Natural killer cell (primary cell): ENCODE measurements at places on chromosomes 3 and 15.

DNA sequence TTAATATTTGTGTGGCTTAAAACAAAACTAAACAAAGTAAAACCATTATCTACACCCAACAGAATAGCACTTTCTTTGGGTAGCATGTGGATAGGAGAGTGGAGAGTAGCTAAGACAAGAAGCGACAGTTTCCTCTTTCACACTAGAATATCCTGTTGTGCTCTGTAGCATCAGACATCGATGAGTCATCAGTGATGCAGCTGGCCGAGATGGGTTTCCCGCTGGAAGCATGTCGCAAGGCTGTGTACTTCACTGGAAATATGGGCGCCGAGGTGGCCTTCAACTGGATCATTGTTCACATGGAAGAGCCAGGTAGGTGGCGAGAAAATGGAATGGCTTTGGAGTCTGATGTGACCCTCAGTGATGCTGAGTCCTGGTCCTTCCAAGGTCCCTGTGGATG, 108.1 kb downstream of the USP13 start:
- no peaks in the 10 kb centered on the region for H3K27me3 ChIP-seq
- no peak overlapping the region for H3K27ac ChIP-seq
- no peaks in the 10 kb centered on the region for H3K4me1 ChIP-seq
- DNase-seq = no peak

DNA sequence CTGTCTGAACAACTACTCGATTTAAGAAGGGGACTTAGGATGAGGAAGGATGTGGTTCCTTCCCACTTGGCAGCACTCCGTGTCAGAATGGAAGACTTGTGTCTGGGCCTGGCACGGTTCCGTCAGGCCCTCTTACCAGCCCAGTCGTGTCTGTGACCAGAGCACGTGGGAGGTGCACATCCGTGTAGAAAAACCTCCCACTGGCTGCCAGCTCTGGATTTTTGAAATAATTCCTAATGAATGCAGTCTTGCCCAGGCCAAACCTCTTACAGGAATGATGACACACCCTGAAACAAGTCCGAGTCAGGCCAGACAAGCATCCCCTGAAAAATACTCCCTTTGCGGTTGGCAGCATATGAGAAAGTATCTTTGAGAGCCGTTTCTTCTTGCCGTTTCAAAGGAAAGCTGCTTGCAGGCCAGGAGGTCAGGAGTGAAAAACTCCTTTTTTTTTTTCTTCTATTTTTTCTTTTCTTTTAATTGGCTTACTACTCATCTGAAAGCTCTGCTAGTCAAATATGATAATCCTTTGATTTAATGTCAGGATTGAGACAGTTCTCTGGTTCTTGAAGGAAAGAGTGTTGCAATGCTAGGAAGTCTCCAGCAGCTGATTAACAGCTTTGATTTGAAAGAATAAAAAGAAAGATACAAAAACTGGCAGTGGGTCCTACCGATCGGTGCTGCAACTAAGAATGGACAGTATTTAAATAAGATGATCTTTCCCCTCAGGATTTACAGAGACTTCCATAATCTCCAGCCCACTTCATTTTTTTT, 19.8 kb downstream of the IL1RAP start:
- H3K27me3 ChIP-seq = no peaks in the 10 kb centered on the region
- DNase-seq = no peak
- no peak overlapping the region for H3K27ac ChIP-seq
- no peaks in the 10 kb centered on the region for H3K36me3 ChIP-seq
- no peaks in the 10 kb centered on the region for H3K4me1 ChIP-seq

DNA sequence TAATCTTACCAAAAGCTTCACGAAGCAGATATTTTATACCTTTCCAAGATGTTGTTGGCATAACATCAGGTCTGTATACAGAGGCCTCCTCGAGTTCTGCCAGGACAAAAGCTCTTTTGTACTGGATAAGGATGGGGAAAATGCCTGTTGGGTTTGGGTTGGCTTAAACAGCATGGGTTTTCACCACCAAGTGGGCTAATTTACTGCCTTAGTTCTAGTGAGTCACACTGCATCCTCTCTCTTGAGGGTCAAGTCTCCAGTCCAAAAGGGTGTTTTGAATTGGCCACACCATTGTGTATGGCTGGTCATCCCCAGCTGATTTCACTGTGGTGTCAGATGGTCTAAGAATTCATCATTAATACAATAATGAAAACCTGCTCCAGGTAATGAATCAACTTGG, 26.1 kb upstream of the BHLHE40 start:
- H3K27me3 ChIP-seq = no peaks in the 10 kb centered on the region
- no peaks in the 10 kb centered on the region for H3K4me1 ChIP-seq
- H3K36me3 ChIP-seq = no peaks in the 10 kb centered on the region
- no peak overlapping the region for H3K27ac ChIP-seq

- no peak for DNase-seq
- no peak overlapping the region for H3K27ac ChIP-seq
- H3K27me3 ChIP-seq = no peaks in the 10 kb centered on the region
- H3K36me3 ChIP-seq = peaks cover 38% of the 10 kb centered on the region
- no peak overlapping the region for H3K4me3 ChIP-seq
Measured at GRCh38 chr15:83030021-83030420, 18.6 kb upstream of the C15orf40 start.

DNA sequence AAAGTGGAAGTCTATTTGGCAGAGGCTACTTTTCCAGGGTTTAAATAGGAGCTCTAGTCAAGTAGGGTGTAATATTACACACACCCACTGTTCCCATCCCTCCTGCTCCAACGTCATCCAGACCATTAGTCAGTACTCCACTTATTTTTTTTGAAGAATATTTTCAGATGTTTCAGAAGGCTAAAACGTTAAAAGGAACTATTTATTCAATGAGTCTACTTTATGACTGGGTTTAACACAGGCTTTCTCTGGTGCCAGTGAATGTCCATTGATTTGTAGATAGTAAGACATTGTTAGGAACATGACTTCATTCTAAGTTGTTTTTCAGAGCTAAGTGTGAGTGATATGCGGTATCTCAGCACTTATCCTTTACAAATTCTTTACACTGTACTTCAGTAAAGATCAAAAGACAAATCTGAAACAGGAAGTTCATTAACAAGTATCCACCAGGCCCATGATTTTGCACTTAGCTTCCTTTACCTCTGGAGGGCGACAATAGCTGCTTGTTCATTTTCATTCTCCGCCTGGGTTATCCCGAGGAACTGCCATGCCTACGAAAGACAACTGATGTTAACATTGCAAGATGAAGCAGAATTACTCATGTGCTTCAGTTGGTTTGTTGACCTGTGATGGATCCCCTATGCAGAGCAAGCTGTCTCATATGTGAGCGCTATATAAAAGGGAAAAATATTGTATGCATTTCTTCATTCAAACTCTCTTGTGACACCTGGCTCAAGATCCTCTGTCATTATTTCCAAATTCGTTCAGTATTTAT, 158.7 kb downstream of the USP13 start:
- no peaks in the 10 kb centered on the region for H3K27me3 ChIP-seq
- no peak for DNase-seq
- H3K36me3 ChIP-seq = no peaks in the 10 kb centered on the region
- no peak overlapping the region for H3K4me3 ChIP-seq
- H3K27ac ChIP-seq = no peak overlapping the region

DNA sequence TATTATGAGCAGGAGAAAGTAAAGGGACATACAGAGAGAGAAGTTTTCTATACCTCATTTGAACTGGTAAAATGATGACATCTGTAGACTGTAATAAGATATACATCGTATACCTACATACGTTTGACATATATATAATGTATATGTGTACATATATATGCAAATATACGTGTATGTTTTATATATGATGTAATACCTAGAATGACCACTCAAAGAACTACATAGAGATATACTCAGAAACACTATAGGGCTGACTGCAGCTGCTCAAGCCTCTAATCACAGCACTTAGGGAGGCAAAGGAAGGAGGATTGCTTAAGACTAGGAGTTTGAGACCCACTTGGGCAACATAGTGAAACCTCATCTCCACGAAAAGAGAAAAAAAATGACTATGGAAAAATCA, 48.5 kb upstream of the MCTP2 start:
- no peaks in the 10 kb centered on the region for H3K36me3 ChIP-seq
- DNase-seq = no peak
- H3K4me3 ChIP-seq = no peak overlapping the region
- H3K27ac ChIP-seq = no peak overlapping the region

DNA sequence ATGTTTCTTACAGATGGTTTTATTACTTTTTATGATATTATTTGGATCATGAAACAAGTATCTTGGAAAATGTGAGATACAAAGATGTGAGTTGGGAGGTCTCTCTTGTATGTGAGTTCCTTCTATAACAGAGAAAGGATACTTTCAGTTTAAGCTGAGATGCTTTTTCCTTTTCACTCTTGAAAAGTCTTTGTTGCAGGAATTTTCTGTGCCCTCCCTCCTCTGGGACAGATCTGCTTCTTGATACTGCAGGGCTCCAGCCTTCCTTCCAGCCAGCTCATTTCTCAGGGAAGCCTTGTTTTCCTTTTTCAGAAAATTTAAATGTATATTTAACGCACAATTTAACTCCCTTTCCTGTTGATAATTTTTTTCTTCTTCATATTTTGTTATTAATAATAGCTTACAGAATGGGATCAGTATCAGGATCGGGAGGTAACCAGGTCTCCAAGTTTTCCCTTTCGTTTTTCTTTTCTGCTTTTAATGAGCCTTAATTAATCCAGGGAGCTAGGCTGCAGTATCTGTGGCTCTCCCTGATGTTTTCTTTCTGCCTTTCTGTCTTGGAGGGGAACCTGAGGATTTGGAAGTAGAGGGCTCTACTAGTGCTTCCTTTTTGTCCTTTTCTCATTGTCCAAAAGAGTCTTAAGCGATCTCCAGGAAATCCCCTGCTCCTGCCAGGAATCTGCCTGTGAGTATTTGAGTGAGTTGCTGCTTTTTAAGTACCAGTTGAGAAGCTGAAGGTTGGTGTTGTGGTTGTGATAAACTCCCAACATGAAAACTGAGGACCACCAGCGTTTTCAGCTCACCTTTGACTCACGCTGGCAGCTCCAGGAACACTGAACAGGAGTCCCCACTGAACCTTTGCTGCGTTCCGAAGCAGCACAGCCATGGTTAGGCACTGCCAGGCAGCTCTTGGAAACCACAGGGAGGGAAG, 105.7 kb downstream of the IGF1R start:
- no peak overlapping the region for H3K27ac ChIP-seq
- no peak overlapping the region for H3K4me3 ChIP-seq
- H3K27me3 ChIP-seq = no peaks in the 10 kb centered on the region
- no peak for DNase-seq
- no peaks in the 10 kb centered on the region for H3K36me3 ChIP-seq
- H3K4me1 ChIP-seq = no peaks in the 10 kb centered on the region

DNA sequence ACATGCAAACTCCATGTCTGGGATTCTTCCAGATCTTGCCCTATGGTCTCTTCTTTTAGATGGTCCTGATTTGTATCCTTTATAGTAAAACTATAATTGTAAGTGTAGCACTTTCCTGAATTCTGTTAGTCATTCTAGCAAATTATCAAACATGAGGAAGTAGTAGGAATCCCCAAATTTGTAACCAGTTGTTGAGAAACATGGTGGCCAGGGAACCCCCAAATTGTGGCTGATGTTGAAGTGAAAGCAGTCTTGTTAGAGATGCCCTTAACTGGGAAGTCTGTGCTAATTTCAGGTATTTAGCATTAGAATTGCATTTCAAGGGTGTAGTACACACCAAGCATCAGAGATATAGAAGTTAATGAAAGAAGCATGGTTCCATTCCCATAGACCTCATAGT, 180.4 kb upstream of the STT3B start:
- DNase-seq = no peak
- H3K36me3 ChIP-seq = no peaks in the 10 kb centered on the region
- H3K27ac ChIP-seq = no peak overlapping the region
- H3K4me1 ChIP-seq = no peaks in the 10 kb centered on the region
- H3K4me3 ChIP-seq = no peak overlapping the region

GRCh38 chr3:186342197-186342596, 19.8 kb downstream of the DGKG start:
- H3K4me3 ChIP-seq = no peak overlapping the region
- H3K27me3 ChIP-seq = no peaks in the 10 kb centered on the region
- peaks cover 6% of the 10 kb centered on the region for H3K4me1 ChIP-seq
- no peaks in the 10 kb centered on the region for H3K36me3 ChIP-seq
- peak overlapping the region; percentile 13 for H3K27ac ChIP-seq

- H3K27me3 ChIP-seq = peaks cover 67% of the 10 kb centered on the region
- no peaks in the 10 kb centered on the region for H3K36me3 ChIP-seq
- no peak within 1 kb of the TSS for H3K4me3 ChIP-seq
- peak; percentile 49 for DNase-seq
- H3K4me1 ChIP-seq = peaks cover 45% of the 10 kb centered on the region
Measured at GRCh38 chr15:67824976-67825880, at the start of gene SKOR1. TSS of gene SKOR1 (plus strand) at chr15:67825509. CDS start at chr15:67825603, 94 bp downstream.

- no peak overlapping the region for H3K27ac ChIP-seq
- DNase-seq = no peak
- H3K27me3 ChIP-seq = no peaks in the 10 kb centered on the region
Measured at GRCh38 chr3:52204337-52205073, 6.5 kb downstream of the ALAS1 start.

DNA sequence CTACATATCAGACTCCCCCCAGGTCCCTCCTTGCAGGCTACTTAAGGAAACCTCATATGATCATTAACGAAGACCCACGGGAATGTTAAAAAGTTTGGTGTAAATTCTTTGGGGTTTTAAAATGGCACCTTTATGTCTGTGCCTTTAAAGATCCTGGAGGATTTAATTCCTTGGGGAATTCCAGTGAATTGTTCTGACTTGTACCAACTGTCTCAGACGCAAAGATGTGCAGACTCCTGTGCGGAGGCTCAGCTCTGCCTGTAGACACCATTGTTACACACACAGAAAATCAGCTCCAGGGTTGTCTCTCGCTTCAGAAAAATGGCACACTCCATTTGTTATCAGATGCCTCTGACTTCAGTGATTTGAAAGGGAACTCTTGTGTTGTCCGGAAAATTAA, 414.4 kb upstream of the CFAP20DC start:
- H3K36me3 ChIP-seq = no peaks in the 10 kb centered on the region
- H3K27me3 ChIP-seq = no peaks in the 10 kb centered on the region
- H3K27ac ChIP-seq = no peak overlapping the region
- no peak for DNase-seq

GRCh38 chr15:74664028-74664616, 31.7 kb downstream of the EDC3 start:
- no peaks in the 10 kb centered on the region for H3K4me1 ChIP-seq
- no peak overlapping the region for H3K27ac ChIP-seq
- H3K27me3 ChIP-seq = no peaks in the 10 kb centered on the region
- peaks cover 7% of the 10 kb centered on the region for H3K36me3 ChIP-seq

DNA sequence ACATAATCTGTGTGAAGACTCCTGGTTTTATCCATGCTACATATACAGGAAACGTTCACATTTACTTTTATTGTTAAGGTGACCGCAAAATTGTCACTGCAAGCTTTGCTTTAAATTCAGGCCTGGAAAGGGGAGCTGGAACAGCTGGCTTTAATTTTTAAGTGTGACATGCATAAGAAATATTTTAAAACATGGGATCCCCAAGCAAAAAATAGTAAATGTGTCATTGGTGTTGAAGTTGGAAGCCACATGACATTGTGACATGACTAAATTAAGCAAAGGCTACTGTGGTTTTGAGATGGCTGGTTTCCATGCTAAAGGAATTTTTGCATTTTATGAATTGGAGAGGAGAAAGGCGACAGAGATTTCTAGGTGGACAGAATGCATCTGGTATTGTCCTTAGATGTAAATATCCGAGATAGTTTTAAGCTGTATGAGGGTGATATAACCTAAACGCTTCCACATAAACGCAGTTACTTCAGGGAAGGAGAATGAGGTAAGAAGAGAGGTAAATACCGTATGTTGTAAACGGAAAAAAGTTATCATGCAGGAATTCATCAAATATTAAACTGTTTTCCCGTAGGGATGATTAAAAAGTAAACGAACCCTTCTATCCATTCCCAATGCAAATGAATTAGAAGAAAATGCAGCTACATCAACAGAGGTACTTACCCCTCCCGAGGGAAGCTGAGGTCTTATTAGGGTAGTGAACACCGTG, 927 bp upstream of the FYTTD1 start:
- no peaks in the 10 kb centered on the region for H3K27me3 ChIP-seq
- H3K4me1 ChIP-seq = peaks cover 16% of the 10 kb centered on the region
- no peaks in the 10 kb centered on the region for H3K36me3 ChIP-seq
- peak overlapping the region; percentile 86 for H3K4me3 ChIP-seq
- H3K27ac ChIP-seq = peak overlapping the region; percentile 73
